C1 segment of cervical spinal cord (tissue), 14 donors: ENCODE measurements at places on chromosomes 3 and 15.

- DNase-seq: no peak
Observed at GRCh38 chr3:170350515-170351413, 6.8 kb upstream of the SKIL start.

DNA sequence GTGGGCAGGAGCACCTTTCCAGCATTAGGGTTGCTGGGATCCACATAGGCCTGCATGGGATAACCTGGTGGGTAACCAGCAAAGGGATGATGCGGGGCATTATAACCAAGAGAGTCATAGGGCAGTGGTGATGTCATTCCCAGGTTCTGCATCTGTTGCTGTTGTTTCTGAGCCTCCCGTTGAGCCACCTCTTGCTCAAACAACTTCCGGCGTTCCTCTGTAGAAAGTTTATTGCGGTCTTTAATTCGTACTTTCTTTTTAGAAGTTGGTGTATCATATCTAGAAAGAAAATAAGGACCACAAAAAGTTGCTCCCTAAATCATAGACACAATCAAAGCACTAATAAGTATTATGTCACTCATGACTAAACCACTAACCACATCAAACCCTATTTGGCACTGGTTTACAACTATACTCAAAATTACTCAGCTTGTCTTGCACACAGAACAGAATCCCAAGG lies 77.8 kb downstream of the NBEAL2 start:
- DNase-seq: no peak

GRCh38 chr15:42796955-42797782 lies 60.2 kb upstream of the CDAN1 start:
- DNase-seq: no peak

GRCh38 chr15:90143166-90143655 lies 40.9 kb upstream of the IDH2 start:
- peak; percentile 4 for DNase-seq

DNA sequence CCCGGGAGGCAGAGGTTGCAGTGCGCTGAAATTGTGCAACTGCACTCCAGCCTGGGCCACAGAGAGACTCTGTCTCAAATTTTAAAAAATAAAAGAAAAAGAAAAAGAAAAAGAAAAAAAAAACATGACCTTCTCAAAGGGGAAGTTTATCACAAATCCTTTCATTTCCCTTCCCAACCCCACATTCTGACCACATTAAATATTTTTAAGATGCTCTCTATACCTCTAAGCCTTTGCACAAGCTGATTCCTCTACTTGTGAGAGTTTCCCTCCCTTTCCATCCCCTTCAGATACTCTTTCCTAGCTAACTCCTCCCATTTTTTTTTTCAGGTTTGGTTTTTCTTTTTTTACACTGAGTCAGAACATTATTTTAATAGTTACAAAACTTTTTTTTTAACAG lies 4.0 kb downstream of the HIGD1A start:
- no peak for DNase-seq

DNA sequence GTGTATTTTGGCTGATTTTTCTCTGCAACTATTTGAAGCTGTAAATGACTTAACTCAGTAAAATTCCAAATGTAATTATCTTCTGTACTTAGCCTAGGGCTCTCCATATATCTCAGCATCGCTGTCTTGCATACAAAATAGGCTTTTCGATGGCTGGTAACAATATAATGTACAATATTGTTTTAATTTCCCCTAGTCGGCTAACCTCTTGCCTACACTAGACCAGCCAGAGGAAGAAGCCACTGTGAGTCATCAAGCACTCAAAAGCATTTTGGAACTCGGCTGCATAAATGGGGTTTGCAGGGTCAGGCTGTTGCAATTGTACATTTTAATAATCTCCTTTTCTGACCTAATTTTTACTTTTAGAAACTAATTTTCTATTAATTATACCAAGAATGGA lies 583.8 kb downstream of the FOXP1 start:
- DNase-seq: no peak

GRCh38 chr3:186775999-186776398 lies 7.4 kb upstream of the EIF4A2 start:
- no peak for DNase-seq

- no peak for DNase-seq
Observed at GRCh38 chr3:73568371-73568862, 56.3 kb downstream of the PDZRN3 start.

DNA sequence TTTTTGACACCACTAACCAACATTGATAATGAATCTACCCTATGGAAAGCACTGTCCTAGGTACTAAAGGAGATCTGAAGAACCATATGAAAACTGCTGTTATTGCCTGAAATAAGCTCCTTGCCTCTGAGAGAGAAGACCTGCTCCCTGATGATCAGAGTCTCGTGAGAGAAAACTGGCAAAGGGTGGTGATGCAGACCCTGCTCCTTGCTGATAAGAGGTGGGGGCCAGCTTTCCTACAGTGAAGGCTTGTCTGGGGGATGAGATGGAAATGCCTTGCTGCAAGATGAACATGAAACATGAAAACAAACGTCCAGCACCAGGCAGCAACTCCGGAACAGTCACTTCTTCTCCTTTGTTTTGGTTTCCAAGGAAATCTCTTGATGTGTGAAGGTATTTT lies 31.9 kb downstream of the RASGRP1 start:
- no peak for DNase-seq

DNA sequence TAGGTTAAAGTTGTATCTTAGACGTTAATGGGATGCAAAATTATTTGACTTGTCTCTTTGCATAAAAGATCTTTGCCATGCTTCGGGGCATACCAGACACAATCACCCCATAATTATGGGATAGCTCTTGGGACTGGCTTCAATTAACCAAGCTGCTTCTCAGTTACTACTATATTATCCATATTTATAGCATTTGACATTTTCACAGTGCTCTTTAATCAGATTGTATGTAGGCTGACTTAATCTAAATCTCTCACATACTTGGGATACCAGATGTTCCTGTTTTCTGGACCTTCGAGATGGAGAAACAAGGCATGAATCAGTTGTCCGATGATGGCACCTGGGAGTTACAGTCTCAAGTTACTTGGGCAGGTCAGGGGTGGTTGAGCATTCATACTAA lies 27.2 kb upstream of the ABHD17C start:
- DNase-seq: no peak

DNA sequence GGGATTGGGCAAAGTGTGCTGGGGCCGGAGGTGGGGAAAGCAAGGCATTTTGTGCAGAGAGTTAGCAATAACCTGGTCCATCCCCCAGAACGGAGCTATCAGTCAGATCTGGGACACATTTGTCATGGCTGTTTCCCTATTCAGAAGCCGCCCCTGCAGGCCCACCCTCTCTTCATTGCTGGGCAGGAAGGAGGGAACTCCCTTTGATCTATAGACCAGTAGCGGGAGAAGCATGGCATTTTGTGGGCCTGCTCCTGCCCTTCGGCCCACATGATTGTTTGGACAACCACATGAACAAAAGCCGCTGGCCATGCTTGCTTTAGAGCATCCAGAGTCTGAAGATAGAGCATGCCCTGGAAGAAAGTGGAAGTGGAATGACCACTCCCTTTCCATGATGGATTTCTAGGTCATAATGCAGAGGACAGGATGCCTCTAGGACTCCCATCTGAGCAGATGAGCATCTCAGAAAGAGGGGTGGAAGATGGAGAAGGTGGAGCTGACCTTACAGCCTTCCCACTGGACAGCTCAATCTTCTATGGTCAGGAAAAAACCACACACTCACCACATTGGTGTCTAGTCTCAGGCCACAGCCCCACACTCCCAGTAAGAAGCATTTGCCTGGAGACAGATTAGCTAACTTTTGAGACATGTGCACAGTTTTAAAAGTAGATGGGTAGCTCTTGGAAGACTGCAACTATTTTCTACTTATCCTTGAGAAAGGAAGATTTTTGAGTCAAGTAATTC lies 11.9 kb upstream of the LRTM1 start:
- DNase-seq: no peak

DNA sequence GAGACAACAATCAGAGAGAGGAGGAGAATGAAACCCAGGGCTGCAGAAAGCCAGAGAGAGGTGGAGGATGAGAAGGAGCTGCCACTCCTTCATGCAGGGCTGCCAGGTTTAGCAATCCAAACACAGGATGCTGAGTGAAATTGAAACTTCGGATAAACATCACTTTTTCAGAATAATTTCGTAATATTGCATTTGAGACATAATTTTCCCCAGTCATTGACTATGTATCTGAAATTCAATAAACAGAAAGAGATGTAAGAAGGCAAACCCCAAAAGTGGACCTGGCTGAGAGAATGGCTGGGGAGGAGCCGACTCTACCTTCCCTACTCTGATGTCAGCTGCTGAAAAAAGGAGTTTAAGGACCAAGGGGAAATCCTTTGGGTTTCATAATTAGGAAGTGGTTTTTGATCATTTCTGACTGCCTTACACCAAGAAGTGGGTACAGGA lies 33.8 kb downstream of the SLC9A9 start:
- no peak for DNase-seq

DNA sequence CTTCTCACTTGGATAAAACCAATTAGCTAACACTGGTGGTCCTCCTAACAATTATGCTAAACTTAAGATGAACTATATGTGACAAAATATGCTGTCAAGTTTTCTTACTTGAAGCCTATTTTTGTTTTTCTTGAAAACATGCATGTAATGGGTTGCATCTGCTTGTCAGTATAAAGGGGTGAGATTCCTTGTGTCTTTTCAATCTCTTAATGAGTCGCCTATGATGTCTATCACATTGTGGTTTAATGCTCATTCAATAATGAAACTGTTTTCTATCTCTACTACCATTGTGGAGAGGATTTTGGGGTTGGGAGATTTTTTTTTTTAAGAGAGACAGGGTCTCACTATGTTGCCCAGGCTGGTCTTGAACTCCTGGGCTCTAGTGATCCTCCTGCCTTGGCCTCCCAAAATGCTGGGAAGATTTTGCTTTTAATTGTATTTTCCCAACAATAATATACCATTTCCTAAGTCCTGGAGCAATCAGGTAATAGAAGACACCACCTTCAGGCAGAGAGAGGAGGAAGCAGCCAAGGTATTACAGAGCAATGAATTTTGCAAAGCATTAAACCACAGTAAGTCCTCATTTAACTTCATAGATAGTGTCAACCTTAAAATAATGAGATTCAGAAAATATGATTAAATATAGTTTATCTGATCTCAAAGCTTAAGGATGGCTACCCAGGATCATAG lies 17.4 kb upstream of the TRMT10C start:
- no peak for DNase-seq

GRCh38 chr3:156628836-156629618 lies 45.4 kb upstream of the TIPARP start:
- DNase-seq: no peak

DNA sequence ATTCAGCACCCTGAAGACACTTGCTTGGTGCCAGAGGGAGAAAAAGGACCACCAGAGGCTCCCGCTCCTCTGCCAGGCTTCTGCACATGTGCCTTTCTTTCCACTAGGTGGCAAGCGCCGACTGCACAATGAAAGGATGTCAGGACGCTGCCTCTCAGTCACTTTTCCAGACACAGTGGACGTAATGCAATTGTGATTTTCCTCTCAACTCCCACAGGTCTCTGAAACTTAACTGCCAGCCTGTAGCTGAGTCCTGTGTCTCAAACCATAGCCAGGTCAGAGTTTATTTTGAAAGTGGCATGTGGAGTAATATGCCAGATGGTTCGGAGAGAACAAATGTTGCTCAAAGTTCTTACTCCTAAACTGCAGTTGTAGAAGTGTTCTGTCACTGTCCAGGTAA lies 162.9 kb downstream of the ITPR1 start:
- DNase-seq: peak; percentile 41

DNA sequence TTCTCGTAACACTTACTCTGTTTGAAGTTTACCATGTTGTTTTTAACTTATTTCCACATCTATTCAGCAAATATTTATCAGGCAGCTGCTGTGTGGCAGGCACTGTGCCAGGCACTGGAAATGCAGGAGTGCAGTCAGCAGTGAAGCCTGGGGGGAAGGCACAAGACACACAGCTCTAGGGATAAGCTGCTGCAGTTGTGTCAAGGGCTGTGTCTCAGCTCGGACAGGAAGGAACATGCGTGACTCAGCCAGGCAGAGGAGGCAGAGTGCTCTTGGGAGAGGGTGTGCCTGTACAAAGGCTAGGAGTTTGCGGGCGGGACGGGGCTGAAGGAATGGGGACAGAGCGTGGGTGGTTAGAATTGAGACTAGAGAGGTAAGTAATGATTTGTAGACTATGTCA lies 24.7 kb downstream of the LYSMD4 start:
- no peak for DNase-seq

DNA sequence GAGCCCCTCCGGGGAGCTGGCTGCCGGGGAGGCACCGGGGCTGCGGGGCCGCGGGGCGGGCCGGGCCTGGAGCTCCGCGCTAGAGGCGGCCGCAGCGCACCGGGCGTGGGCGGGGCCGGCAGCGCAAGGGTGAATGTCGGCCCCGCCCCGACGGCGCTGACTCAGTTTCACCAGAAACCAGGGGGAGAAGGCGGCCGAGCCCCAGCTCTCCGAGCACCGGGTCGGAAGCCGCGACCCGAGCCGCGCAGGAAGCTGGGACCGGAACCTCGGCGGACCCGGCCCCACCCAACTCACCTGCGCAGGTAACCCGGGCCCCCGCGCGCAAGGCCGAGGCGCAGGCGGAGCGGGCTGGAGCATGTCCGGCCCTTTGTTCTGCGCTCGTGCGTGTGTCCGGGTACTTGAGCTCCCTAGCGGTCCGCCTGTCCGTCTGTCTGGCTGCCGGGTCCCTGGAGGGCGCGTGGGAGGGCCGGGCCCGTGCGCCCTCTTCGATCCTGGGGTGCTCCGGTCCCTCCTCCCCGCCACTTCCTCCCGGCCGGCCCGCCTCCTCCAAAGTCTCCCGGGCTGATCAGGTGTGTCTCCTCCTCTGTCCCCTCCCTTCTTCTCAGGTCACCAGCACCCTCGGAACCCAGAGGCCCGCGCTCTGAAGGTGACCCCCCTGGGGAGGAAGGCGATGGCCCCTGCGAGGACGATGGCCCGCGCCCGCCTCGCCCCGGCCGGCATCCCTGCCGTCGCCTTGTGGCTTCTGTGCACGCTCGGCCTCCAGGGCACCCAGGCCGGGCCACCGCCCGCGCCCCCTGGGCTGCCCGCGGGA lies at the start of gene SPINT1:
SPINT1 (plus strand) TSS at position 164 of the 811 bp plus-strand sequence; CDS start at position 671, 507 bp downstream.
- DNase-seq: no peak

DNA sequence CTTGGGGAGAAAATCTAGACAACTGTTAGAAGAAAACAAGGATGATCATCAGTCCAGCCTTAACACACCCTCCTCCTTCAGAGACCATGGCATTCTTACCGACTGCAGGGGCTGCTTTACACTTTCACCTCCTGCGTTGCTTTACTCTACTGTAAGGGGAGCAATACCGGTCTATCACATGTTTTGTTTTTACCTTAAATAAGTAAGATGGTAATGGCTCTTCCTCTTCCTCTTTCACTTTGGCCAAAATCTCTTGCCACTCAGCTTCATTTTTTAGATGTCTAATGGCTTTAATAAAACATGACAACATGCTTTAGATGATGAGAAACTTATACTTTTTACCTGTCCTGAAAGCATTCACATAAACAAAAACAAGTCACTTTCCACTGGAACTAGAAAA lies 33.4 kb upstream of the STIMATE start:
- no peak for DNase-seq
